MG63 (cell line): ENCODE measurements at places on chromosomes 12 and 14. TPM values are rescaled to one million over a fixed set of nuclear protein-coding genes. Genes with fewer than 3 reads are reported as not detected.

AQP6 gene
- not detected in 2 replicates for total RNA-seq

PTHLH gene
- not detected in 2 replicates for total RNA-seq

STON2 gene
- total RNA-seq: not detected in 2 replicates

DNA sequence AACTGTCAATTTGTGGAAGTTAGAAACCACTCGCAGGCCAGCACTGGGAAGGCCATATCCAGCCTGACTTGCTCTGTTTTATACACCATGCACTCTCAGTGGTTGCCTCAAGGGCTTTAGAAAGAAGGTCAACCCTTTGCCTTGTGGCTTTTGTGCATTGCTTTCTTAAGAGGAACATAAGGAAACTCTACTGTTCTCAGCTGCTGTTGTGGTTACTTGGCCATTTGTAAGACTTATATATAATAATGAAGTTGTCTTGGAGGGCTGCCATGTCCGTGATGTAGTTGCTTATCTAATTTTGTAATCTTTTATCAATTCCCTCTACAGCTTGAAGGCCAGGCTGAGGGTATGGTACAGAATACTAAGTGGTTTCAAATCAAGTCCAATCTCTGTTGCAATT lies 637.8 kb downstream of the DIO2 start:
- DNase-seq: no peak

DNA sequence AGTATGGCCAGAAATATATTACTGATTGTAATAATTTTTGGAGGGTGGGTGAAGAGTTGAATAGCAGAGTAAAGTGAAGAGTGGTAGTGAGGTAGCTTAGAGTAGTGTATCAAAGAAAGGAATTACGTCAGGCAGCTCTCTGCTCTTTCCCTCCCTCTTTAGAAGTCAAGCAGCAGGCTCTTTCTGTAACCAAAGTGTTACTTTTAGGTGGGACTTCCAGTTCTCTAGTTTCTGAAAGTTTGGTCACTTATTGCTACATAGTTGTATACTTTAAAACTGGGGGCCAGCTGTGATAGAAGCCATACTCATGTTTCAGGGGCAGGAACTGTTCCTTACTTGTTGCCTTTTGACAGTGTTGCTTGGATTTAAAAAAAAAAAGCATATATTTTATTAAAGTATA lies 30.6 kb downstream of the ATF7IP start:
- no peak for DNase-seq

DNA sequence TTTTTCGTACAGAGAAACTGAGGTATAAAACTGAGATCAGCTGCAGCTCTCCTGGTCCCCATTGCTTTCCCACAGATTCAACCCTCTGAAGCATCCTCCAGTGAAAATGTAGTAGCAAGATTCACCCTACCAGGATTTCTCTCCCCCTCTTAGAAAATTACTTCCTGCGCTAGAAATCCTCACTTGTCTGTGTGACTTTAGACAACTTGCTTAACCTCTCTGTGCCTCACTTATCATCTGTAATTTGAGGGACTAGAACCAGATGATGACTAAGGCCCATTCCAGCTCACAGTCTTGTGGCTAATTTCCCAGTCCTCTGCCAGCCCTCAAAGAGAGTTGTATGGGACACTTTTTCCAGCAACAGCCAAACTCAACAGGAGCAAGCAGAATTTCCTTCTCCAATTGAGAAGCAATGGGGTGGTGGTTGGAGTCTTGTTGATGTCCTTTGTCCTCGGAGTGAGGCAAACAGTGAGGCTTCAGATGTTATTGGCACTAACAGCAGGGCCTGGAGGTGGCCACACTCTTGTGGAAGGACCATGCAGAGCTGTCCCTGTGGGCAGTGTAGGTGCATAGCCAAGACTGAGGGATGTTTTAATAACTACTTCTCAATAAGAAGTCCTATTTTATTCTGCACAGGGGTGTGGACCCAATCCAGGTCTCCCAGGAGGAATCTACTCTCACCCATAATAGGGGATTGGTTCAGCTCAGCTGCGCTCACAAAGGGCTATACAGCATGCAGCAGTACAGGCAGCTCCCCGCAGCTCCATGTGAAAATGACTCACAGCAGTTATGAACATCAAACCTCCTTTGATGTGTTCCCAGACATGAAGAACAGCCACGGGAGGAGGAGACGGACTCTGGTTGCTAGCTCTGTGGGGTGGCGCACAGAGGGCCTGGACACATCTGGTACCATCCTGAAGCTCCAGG lies 200.1 kb downstream of the DAD1 start:
- DNase-seq: no peak

DNA sequence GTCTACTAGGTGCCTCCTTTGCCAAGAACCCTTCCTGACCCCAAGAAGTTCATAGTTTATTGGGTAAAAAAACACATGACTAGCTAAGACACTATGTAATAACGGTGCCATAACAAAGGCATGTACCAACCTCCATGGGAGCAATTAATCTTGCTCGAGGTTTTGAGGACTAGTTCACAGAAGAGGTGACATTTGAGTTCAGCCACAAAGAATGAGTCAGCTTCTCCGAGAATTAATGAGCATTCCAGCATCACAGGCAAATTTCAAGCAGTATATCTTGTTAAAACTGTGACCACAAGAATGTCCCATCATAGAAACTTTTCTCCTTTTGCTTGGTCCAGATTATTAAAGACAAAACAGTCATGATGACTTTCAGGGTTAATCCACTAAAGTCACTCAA lies 113.0 kb upstream of the RAP1B start:
- no peak for DNase-seq

- no peak for DNase-seq
These were observed 63.9 kb downstream of the RERG start for GRCh38 chr12:15157269-15157671.

GRCh38 chr12:116990971-116991966 lies 80.5 kb downstream of the FBXW8 start:
- no peak for DNase-seq

- no peak for DNase-seq
These were observed 176.5 kb downstream of the PIWIL1 start for GRCh38 chr12:130514149-130514551.
